Neural progenitor cell (in vitro differentiated cells): ENCODE measurements at places on chromosomes 13 and 19.

DNA sequence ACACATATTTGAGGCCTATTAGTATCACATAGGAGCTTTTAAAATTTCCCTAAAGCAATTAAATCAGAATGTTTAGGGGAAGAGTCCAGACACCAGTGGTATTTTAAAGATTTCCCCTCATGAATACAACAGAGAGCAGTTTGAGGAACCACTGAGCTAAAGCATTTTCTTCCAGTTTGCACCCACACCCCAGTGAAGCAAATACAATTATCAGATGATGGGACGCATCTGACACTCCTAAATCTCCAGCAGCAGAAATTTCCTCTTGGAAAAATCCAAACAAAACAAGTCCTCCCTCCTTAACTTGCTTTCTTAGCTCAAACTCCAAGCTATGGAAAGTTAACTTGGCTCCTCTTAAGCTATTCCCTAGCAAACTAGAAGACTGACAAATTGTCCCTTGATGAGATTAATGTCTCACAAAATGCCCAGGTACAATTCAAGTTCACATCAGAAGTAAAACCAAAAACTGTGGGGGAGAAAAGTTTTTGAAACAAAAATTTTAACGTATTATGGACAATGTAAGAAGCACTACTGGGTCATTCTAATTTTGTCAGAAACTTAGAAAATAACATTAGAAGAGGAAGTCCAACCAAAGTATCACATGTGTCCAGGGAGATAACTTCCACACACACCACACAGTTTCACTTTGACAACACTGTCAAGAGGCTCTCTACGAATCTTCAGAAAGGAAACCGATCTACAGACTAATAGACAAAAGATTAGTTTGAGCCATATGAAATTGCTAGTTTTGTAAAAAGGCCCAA, 74.1 kb downstream of the ABCC4 start:
- DNase-seq = no peak
- H3K4me3 ChIP-seq = no peak overlapping the region
- no peak overlapping the region for H3K27ac ChIP-seq
- H3K27me3 ChIP-seq = no peaks in the 10 kb centered on the region

DNA sequence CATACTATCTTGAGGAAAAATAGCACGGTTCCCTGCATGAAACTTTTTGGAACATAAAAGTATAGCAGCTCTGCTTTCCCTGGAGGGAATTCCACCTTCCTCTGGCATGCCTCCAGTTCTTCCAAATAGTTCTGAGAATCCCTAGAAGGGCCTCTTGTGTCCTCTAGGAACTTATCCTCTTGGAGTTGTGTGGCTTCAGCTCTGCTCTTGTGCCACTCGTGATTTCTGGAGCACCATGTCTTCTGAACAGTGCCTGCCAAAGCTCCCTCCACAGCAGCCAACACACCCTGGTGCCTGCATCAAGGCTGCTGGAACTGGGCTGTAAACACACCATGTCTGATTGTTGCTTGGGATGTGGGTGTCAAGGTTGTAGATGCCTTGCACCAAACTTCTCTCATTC, 65.7 kb upstream of the FLT1 start:
- no peak for DNase-seq
- peaks cover 4% of the 10 kb centered on the region for H3K4me1 ChIP-seq
- H3K36me3 ChIP-seq = no peaks in the 10 kb centered on the region

DNA sequence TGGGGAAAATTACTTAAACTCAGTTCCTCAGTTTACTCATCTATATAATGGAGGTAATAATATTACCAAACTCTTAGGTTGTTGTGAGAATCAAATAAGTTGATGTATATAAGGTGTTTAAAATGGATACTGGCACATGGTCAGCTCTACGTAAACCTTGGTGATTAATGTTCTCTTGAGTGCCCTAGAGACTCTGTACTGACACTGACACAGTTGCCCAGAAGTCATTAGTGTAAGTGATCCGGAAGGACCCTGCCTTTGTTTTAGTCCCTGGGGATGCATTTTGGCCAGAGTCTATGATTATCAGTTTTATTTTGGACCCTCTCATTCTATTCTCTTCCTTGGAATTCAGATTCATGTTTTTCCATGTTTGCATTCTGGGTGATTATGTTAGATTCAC, 31.9 kb downstream of the CHST8 start:
- H3K4me1 ChIP-seq = no peaks in the 10 kb centered on the region
- no peaks in the 10 kb centered on the region for H3K36me3 ChIP-seq
- no peak overlapping the region for H3K27ac ChIP-seq
- H3K27me3 ChIP-seq = no peaks in the 10 kb centered on the region

DNA sequence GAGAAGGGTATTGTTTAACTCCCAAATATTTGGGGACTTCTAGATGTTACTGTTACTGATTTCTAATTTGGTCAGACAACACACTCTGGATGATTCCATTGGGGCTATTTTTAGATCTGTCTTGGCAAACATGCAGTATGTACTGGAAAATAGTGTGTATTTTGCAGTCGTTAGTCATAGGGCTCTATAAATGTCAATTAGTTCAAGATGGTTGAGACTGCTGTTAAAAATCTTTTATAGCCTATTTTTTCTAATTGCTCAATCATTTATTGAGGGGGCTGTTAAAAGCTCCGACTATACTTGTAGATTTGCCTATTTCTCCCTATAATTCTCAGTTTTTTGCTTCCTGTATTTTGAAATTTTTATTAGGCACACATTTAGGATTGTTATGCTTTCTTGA, 31.4 kb downstream of the PPP5C start:
- no peaks in the 10 kb centered on the region for H3K27me3 ChIP-seq
- H3K36me3 ChIP-seq = peaks cover 14% of the 10 kb centered on the region
- no peak for DNase-seq

DNA sequence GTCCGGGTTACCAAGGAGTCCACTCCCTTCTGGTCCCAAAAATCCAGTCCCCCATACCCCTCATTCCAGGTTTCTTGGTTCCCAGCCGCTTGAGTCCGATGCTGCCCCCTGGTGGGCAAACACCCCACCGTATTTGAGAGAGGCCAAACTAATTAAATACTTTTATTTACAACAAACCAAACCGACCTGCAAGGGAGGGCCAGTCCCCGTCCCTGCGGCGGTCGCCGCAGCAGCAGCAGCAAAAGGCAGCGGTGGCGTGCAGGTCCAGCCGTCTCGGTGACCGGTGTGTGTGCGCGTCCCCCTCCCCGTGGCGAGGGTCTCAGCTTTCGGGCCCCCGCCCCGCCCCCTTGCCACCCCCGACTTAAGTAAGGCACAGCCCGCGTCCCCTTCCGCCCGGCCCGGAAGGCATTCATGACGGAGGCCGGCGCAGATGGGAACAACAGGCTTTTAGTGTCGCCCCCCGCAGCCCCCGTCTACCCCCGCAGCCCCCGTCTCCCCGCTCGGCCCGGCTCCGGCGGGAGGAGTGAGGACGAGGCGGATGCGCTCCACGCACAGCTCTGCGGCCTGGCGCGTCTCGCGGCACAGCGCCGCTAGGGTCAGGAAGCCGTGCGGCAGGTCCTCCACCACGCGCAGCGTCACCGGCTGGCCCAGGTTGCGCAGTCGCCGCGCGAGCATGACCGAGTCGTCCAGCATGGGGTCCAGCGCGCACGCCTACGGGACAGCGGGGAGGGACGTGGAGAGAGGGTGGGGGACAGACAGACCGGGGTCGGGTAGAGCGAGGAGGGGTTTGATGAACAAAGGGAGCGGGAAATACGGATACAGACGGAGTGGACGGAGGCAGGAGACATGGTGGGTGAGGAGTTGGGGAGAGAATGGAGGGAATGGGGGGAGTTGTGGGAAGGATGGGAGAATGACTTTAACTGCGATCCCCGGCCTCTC, 11.5 kb upstream of the CNFN start:
- H3K4me3 ChIP-seq = peak overlapping the region; percentile 70
- DNase-seq = peak; percentile 90
- H3K27me3 ChIP-seq = peaks cover 5% of the 10 kb centered on the region
- H3K4me1 ChIP-seq = peaks cover 14% of the 10 kb centered on the region
- no peak overlapping the region for H3K27ac ChIP-seq
- no peaks in the 10 kb centered on the region for H3K36me3 ChIP-seq

DNA sequence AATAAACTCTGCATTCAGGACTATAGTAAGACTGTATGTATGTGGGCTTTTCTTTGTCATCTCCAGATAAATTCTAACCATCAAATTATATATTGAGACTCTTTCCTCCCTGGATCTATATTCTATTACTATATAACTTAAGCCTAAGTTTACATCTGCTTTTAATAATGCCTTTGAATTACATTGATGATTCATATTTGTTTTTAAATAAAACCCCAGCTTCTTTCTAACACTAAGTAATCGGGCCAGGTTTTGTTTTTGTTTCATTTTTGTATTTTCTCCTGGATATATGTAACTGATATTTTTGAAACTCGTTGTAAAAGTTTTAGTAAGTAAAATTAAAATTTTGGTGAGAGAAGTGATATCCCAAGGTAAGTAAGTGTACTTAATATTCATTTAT, 1599.1 kb downstream of the PCDH9 start:
- DNase-seq = no peak
- H3K36me3 ChIP-seq = no peaks in the 10 kb centered on the region
- no peaks in the 10 kb centered on the region for H3K4me1 ChIP-seq
- no peak overlapping the region for H3K27ac ChIP-seq
- no peak overlapping the region for H3K4me3 ChIP-seq

DNA sequence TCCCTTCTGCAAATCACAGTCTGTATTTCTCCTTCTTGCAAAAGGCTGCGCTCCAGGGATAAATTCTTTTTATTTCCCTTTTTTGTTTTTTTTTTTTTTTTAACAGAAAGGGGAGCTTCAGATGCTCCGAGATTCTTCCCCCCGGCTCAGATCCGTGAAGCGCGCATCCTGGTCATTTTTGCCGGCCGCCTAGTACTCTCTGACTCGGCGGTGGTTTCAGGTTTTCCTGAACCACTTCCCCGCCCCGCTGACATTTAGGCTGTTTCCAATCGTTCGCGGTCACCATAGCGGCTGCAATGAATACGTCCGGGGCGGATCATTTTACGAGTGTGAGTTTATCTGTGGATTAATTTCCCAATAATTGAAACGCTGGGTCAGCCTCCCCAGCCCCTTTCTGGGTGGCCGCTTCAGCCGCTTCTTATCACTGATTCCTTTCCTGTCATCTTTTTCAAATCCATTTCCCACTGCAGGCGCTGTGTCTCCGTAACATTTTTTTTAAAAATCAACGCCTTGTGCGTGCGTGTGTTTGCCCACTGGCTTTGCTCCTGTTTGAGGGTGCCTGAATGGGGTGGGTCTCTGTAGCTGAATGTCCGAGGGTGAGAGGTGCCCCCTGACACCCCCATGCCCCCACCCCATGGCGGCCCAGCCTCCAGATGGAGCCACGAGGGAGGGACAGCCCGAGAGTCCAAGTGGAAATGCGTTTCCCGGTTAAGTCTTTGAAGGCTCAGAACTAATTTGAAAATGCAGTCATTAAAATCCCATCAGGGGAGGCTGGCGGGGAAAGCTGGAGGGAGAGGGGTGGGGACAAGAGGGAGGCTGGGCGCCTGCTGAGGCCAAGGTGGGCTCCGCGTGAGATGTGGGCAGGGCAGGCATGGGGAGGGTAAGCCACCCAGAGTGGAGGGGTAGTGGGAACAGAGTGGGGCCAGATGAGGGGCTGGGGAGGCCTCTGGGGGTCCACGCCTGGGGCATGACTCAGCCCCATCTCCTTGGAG, 10.6 kb downstream of the ONECUT3 start:
- no peaks in the 10 kb centered on the region for H3K4me1 ChIP-seq
- H3K27me3 ChIP-seq = peaks cover 100% of the 10 kb centered on the region
- DNase-seq = no peak
- no peaks in the 10 kb centered on the region for H3K36me3 ChIP-seq
- H3K27ac ChIP-seq = no peak overlapping the region

DNA sequence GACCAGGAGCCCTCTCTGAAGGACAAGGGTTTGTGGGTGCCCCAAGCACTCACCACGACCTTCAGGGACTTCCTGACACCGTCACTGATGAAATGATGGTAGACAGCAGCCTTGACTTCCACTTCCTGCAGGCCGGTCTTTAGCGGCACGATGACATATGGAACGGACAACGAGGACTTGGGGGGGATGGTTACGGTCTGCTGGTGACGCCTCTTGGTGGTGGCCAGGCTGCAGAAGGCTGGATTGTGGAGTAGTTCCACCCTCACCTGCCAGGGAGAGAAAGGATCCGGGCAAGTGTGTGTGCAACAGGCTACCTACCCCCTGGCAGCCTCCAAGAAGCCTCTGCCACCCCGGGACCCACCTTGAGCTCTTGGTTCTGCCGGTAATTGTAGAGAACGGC, 23.2 kb downstream of the C3 start:
- no peak overlapping the region for H3K4me3 ChIP-seq
- DNase-seq = no peak
- H3K36me3 ChIP-seq = no peaks in the 10 kb centered on the region
- no peaks in the 10 kb centered on the region for H3K4me1 ChIP-seq

- no peaks in the 10 kb centered on the region for H3K27me3 ChIP-seq
- no peaks in the 10 kb centered on the region for H3K4me1 ChIP-seq
- no peak overlapping the region for H3K4me3 ChIP-seq
- H3K27ac ChIP-seq = no peak overlapping the region
- DNase-seq = no peak
- no peaks in the 10 kb centered on the region for H3K36me3 ChIP-seq
Observed at GRCh38 chr19:2629491-2630351, 72.8 kb downstream of the GNG7 start.

DNA sequence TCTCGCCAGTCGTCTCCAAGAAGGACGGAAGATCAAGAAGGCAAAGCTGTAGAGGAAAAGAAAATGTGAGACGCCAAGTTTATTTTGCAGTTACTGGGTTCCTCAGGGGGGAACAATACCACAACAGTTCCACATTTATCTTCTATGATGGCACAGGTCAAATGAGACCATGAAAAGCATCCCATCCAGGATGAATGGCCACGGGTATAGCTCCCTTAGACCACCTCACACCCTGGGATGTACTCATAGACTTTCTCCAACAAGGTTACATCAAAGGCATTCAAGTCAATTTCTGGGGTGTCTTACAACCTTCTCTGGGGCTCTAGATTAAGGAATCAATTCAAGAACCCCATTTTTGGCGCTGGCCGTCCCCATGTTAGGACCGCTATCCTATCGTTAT, 4.5 kb downstream of the PEG3 start:
- DNase-seq = no peak
- H3K4me3 ChIP-seq = no peak overlapping the region
- no peak overlapping the region for H3K27ac ChIP-seq
- H3K36me3 ChIP-seq = no peaks in the 10 kb centered on the region
- H3K27me3 ChIP-seq = no peaks in the 10 kb centered on the region

DNA sequence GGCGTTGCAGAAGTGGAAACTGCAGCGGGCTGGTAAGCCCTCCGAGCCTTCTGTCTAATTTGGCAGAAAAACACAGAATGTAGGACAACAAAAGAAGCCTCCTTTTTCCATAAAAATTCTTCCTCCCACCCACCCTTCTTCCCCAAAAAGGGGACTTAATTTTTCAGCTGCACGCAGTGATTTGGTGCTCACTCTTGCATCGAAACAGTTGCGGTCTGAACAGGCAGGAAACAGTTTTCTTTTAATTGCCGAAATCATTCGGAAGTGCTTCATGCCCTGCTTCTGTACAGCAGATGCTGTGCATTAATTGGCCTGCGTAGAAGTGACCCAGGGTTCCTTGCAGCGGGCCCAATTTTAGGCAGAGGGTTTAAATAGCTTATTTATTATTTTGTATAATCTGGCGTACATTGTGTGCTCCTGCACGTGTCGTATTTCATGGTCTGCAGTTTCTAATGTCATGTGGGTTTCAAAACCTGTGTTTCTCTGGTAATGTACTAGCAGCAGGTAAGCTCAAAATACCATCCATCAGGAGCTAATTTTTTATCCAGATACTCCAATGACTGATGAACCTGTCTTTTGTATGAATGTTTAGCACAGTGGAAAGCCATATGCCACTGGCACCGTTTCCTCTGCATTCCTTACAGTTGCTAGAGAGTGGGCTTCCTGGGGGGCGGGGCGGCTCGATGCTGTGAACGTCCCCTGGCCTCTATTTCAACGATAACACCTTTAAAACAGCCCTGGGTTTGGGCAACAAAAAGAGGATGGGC, 66.6 kb downstream of the GGACT start:
- H3K4me3 ChIP-seq = no peak overlapping the region
- no peaks in the 10 kb centered on the region for H3K27me3 ChIP-seq
- H3K27ac ChIP-seq = no peak overlapping the region
- no peak for DNase-seq
- peaks cover 37% of the 10 kb centered on the region for H3K4me1 ChIP-seq
- H3K36me3 ChIP-seq = no peaks in the 10 kb centered on the region
